ENCODE measurements at places on chromosomes 2 and 18.

DNA sequence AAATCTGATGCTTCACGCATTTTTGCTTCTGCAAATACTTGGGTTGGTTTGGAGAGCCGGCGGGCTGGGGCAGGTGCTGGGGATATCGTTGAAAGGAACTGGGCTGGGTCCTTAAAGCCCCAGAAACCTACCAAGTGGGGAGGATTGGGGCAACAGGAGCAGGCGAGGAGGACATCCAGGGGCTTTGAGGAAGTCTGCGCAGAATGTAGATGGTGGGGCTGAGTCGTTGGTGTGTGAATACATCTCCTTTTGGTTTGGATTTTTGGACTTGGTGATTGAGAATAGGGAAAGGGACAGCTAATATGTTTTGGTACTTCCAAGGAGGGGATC lies 1.1 kb downstream of the DCC start:
- no peak for DNase-seq

GRCh38 chr2:39615675-39616074 lies 50.0 kb upstream of the TMEM178A start:
- no peak for DNase-seq

DNA sequence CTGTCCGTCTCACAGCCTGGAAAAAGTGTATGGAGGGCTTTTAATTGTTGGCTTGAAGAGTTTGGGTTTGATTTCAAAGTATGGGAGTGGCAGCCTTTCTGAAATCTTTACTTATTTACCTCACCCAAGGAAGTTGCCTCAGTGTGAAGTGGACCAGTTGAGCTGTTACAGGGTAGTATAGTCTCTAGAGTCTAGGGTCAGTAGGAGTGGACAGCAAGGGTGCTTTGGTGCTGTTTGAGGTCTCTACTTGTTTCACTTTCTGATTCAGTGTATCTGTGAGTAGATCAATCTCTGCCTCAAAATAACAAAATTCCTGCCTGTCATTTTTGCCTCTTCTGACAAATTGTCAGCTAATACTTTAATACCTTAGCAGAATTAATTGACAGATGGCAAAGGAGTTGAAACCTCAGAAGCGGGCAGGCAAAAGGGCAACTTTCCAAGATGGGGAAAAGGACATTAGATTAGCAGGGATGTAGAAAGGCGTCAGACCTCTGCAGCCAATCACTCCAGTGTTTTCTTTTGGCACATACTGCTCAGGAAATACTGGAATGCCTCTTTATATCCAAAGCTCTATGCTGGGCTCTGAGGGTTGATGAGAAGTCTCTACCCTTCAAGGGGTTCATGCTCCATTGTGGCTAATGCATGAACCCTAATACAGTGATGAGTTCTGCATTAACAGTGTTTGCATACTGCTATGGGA lies 5.9 kb downstream of the RIOK3 start:
- no peak for DNase-seq

GRCh38 chr18:79819064-79819967 lies 21.6 kb downstream of the KCNG2 start:
- DNase-seq = no peak

DNA sequence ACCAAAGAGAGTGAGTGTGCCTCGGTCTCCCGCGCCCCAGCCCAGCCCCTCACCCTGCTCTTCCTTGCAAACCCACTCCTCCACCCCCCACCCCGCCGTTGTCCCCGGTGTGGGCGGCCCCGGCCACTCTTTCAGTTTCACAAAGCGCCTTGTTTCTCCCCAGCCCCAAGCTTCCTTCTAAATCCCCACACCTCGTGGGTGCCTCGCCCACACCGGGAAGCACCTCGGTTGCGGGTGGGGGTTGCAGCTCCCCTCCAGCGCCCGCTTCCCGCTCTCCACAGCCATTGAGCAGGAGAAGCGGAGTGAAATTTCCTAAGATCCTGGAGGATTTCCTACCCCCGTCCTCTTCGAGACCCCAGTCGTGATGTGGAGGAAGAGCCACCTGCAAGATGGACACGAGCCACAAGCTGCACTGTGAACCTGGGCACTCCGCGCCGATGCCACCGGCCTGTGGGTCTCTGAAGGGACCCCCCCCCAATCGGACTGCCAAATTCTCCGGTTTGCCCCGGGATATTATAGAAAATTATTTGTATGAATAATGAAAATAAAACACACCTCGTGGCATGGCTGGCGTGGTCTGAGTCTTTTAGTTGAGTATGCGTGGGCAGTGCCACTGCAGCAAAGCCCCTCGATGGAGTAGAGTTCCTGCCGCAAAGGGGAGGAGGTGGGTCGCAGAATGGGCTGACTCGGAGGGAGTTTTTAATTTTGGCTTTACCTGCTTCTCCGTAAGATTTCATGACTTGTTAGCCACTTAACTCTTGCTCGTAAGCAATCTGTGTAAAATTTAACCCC lies 848 bp downstream of the TMSB10 start:
- no peak for DNase-seq

GRCh38 chr2:170092436-170093060 lies 85.4 kb upstream of the MYO3B start:
- no peak for DNase-seq

GRCh38 chr2:180991361-180991760 lies 11.0 kb downstream of the UBE2E3 start:
- no peak for DNase-seq

DNA sequence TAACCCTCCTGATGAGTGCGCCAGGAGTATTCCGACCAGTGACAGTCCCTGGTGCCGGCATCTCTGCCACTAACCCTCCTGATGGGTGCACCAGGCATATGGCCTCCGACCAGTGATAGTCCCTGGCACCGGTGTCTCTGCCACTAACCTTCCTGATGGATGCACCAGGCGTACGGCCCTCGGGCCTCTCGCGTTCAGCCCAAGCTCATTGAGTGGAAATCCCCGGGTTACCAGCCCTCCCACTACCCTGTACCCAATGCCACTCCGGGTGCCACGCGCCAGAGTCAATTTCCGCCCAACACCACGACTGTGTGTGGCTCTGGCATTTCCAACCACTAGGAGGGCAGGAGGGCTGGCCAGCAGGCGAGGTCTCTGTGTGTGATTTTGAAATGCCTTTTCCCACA lies 11.7 kb upstream of the GPC1 start:
- DNase-seq = no peak

DNA sequence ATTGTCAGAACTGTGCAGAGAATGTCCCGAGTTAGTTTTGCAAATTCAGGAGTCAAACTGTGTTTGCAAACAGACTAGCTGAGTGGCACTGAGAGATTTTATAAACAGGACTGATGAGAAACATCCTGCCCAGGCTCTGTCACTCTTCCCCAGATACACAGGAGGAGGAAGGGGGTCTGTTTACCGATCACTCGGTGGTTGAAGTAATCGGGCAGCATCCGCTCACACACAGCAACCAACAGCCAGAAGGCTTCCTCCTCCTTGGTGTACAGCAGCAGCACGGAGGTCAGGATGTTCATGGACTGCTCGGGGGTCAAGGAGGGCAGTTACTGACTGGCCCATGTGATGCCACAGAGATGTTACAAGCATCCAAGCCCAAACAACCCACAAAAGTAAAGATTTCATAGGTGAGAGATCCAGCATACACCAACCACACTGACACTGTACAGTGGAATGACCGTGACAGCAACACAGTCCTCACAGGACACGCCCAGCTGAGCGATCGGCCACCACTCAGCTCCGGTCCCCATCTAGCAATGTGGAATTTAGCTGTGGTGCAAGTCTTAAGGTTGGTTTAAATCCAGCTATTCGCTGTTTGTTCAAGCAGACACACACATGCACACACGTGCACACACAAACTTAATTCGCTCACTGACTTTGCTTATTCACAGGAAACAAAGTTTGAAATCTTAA lies 30.1 kb downstream of the RPL31 start:
- DNase-seq = no peak

- no peak for DNase-seq
These were observed 621.1 kb upstream of the FANCL start for GRCh38 chr2:58862244-58862643.

DNA sequence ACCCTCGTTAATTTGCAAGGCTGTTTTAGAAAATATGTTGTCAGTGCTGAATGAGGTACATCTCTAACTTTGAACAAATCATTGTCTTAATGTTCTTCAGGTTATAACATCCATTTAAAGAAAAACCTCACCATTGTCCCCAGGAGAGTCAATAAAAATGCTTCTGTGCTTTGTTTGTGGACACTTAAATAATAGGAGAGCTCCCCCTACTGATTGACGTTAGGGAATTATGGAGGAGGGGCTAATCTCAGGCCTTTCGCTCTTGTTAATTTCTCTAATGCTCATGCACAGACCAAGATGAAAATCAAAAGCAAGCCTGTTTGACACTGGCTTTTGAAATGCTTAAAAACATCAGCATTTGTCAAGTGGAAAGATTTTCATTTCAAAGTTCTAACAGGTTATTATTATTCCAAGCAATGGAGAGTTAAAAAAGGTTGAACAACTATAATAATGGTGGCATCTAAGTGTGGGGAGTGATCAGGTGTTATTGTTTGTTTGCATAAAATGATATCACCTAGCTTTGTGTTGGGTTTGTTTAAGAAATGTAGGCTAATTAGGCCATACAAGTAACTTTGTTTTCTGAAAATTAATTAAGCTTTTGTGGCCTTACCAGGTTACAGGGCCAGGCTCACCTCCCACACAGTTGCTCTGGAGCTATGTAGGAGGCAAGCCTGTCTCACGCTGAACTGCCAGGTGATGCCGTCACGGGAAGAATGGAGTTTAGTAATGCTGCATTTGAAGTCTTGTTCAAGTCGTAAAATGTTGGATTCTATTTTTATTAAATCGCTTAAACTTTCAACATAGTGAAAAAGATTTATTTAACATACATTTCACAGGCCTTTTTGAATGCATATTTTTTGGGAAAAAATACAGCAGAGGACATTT lies 51.7 kb upstream of the SMIM21 start:
- DNase-seq = no peak

- DNase-seq = no peak
These were observed 17.5 kb upstream of the RNF138 start for GRCh38 chr18:32074206-32074605.

DNA sequence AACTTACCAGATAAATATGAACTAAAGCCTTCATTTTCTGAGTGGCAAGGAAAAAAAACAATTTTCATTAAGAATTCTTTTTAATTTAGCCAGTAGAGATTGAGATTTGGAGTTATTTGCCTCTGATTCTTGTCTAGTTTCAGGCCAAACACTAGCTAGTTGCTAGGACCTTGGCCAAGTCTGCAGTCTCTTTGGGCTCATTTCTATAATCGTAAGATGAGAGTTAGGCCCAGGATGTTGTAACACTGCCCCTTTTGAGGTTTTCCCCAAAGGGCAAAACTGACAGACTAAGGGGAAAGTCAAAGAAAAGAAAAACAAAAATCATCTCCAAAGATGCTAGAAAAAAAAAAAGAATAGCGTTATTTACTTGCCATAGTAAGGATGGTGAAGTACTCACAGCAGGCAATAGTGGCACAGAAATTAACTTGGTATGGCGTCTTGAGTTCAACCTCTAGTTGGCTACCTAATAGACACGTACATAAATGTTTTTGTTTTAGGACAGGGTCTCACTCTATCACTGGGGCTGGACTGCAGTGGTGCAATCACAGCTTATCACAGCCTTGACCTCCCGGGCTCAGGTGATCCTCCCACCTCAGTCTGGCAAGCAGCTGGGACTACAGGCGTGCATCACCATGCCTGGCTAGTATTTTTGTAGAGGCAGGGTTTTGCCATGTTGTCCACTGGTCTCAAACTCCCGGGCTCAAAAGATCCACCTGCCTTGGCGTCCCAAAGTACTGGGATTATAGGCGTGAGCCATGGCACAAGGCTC lies 23.0 kb upstream of the ADAM17 start:
- DNase-seq = no peak

DNA sequence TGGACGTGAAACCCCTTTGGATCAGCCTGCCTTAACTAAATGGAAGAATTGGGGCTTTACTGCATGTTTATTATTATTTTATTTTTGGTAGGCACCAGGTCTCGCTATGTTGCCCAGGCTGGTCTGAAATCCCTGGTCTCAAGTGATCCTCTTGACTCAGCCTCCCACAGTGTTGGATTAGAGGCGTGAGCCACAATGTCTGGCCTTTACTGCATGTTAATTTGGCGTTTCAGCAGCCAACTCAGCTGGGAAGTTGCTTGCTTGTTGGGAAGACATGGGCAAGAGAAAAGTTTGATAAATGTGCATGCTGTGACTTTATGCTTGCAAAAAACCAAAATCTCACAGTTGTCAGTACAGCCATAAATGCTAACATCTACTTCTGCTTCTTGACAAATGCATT lies 105.1 kb downstream of the FMNL2 start:
- no peak for DNase-seq

- DNase-seq = no peak
These were observed 97.5 kb downstream of the STPG4 start for GRCh38 chr2:47057687-47058002.

- DNase-seq = no peak
These were observed 162.0 kb upstream of the SOX11 start for GRCh38 chr2:5530011-5530696.

DNA sequence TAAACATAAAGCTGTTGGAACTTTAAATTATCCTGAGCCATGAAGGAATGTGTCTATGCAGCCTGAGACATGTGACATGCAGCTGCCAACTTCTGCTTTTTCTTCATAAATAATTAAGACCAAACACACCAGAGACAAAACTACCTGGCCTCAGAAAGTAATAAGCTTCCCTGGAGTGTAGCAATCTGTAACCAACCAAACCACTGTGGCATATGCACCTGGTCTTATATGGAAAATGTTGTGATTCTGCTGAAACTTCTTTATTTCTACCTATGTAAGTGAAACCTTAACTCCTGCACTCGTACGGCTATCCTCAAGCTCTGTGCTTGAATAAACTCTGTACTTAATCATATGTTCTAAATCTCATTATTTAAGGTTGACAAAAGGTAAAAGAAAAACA lies 515.0 kb downstream of the TMEM182 start:
- no peak for DNase-seq

DNA sequence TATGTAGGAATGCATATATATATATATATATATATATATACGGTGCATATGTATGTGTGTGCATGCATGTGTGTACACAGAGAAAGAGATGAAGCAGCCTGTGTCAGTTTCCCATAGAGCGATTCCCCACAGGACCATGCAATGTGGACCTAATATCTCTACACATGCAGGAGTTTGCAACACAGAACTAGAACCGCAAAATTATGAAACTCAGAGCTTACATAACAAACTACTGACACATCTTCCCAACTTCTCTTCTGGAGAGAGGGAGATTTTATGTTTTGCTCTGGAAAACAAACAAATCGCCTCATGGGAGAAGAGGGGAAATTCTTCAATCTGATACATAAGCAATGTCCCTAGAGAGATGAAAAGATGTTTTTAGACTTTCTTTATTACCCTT lies 377.2 kb downstream of the LRATD1 start:
- DNase-seq = no peak

- no peak for DNase-seq
These were observed 49.9 kb downstream of the ALPK2 start for GRCh38 chr18:58578835-58579560.

- no peak for DNase-seq
These were observed 96.1 kb upstream of the ZNF397 start for GRCh38 chr18:35144698-35145097.

DNA sequence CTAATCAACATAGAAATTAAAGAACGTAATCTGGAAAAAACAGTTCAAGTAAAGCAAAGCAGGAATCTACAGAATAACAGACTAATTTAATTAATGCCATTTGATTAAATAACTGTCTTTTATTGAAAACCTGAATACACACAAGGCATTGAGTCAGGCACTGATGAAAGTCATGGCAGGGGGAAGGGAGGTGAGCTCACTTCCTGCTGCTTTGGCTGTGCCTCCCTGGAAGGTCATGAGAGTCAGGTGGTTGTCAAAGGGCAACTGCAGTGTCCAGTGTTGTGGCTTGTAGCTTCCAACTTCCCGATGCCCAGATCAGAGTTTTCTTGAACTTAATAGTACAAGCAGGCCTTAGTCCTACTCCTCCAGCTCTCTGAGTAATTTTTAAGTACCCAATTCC lies 180.9 kb downstream of the PID1 start:
- no peak for DNase-seq

Data from stimulated activated CD8-positive, alpha-beta memory T cell treated with anti-CD3 and anti-CD28 coated beads, Interleukin-4, amount 100 ng/mL, for 1 hour (primary cell).